ENCODE measurements at places on chromosomes 3 and 15. TPM values are rescaled to one million over a fixed set of nuclear protein-coding genes. Genes with fewer than 3 reads are reported as not detected.
A peak's percentile ranks its signal among the peaks of the same experiment; 100 is the strongest.

C3orf18 gene
- polyA plus RNA-seq: 1.4 TPM

USP50 gene
- not detected for polyA plus RNA-seq

SLC12A8 gene
- 6.9 TPM for polyA plus RNA-seq

DNA sequence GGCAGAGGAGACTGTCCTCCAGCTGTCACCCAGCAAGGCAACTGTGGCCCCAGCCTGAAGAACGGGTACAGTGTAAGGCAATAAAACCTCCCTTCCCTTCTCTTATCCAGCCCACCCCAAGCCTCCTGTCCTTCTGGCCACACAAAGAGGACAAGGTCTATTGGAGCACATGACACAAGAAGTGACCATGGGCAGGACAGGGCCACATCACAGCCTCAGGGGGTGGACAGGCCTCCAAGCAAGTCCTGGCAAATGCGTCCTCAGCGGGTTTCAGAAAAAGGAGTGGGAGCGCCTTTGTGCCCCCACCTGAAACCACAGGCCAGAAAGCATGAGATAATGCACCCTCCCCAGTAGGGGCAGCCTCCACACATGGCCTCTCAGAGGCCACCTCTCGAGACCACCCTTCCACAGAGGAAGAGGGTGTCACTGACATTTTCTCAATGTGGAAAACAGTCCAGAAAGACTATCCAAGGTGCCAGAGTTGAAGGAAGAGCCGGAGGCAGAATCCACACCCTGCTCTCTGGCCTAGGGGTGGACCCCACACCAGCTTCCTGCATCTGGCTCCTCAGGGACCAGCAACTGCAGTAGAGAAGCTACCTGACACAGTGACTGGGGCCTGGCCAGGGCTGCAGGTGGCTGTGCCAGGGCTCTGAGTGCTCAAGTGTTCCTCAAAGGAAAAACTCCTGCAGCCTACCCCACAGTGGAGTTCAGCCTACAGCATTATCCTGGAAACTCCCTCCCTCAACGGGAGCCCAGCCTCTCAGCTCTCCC lies 43.9 kb downstream of the CCDC12 start:
- DNase-seq: no peak

LRRK1 gene
- 6.2 TPM for polyA plus RNA-seq

FBXW12 gene
- not detected for polyA plus RNA-seq

- DNase-seq: no peak
Measured at GRCh38 chr3:109059264-109059663, 58.7 kb downstream of the MORC1 start.

- no peak for DNase-seq
Measured at GRCh38 chr3:105367406-105368213, 901 bp downstream of the ALCAM start.

GRCh38 chr15:40256638-40257235 lies 17.9 kb downstream of the PAK6 start:
- DNase-seq: no peak

GRCh38 chr15:25060472-25060803 lies 105.7 kb downstream of the SNRPN start:
- DNase-seq: no peak

MOBP gene
- not detected for polyA plus RNA-seq

SPINK8 gene
- not detected for polyA plus RNA-seq

SLTM gene
- 31.3 TPM for polyA plus RNA-seq

GRCh38 chr15:32837935-32838334 lies 120.1 kb downstream of the GREM1 start:
- no peak for DNase-seq

DNA sequence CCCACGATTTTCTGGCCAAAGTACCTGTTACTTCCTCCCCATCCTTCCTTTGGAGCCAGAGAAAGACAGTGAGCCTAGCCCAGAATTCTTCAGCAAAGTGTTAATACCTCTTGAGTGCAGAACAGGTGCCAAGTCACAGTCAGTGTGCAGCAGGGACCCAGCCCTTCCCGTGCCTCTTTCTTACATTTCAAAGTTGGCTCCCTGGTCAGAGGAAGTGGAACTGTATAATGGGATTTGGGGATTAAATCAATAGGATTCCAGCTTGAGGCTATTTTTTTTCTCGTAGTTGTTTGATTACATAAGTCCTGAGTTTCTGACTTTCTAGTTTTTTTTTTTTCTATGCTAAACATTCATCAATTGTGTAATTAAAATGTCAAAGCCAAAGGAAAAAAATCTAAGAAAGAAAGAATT lies 52.6 kb upstream of the ABHD10 start:
- no peak for DNase-seq

GRCh38 chr15:66740802-66741201 lies 38.8 kb downstream of the SMAD6 start:
- DNase-seq: no peak

GRCh38 chr3:186221760-186222378 lies 113.0 kb upstream of the ETV5 start:
- DNase-seq: no peak

- DNase-seq: no peak
Measured at GRCh38 chr3:123320221-123320620, 118.5 kb downstream of the SEC22A start.

DNA sequence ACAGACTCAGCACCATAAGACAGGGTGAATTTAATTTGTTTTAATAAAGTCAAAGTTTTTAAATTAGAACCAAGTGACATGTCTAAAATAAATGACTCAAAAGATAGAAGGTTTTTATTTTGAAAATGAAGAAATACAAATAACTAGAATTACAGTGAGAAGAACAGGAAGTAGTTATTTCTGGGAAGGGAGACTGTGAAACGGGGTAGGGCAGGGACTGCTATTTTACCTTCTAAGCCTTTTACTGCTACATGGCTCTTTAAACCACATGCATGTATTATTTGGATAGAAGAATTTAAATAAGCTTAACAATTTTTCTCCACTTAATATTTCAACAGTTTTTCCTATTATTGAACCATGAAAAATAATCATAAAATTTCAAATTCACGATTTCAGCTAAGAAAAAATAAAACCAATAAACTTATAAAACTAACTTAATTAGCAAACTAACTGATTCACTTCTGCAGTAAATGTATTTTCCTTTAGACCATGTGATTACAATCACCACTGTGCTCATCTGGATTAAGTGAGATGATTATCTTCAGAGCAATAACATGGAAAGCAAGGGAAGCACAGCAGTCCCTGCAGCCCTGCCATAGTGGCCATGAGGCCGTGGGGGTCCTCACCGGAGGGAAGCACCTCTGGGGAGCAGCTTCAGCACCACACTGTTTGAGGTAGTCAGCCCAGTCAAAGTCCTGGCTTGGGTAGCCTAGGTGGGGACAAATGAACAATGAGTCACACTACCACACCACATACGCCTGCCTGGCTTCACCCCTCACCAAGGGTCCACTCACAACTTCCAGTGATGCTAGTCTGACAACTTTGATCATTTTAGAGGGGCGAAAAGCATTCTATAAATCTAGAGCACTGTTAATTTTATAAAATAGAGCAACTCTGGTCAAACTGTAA lies 28.3 kb upstream of the STIMATE start:
- DNase-seq: no peak

DNA sequence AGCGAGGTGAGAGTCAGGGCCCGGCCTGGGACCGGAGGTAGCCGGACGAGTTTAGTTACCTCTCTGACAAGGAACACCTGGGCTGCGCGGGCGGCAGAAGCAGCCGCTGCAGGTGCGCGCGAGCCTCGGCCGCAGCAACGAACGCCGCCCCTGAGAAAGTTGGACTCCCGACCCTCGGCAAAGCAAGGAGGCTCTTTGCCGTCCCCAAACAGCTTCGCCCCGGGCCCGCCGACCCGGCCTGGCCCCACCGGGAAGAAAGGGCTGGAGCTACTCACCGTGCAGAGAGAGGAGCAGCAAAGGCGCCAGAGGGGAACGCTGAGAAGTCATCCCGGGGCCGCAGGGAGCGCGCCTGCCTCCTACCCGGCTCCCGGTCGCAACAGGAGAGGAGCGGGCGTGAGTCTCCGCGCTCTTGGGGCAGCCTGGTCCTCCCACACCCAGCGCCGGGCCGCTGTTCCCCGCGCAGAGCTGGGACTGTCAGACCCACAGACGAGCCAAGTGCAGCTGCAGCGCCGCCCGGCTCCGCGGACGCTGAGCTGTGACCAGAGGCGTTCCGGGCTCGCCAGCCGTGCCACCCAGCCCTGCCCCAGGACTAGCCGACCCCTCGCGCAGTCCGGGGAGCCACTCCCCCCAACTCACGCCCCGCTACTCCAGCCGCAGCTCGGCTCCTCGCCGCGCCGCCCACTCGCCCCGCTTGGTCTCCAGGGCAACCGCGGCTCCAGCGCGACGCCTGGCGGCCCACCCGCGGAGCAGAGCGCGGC lies at the start of gene IGSF11:
TSS of gene IGSF11 (minus strand) at position 591 of the 758 bp plus-strand sequence. CDS start at position 327, 264 bp downstream.
- DNase-seq: no peak

DNA sequence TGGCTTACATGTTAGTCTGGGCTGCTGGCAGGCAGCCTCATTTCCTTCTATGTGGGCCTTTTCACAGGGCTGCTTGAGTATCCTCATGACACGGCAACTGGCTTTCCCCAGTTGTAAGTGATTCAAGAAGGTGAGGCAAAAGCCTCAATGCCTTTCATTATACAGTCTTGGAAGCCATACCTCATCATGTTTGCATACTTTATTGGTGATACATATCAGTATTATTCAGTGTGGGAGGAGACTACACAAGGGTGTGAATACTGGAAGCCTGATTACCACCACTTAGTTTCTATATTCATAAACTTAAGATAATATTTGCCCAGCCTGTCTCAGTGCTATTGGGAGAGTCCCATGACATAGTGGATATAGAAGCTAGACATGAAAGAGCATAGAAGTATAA lies 346.8 kb downstream of the SOX2 start:
- DNase-seq: peak; percentile 32

DNA sequence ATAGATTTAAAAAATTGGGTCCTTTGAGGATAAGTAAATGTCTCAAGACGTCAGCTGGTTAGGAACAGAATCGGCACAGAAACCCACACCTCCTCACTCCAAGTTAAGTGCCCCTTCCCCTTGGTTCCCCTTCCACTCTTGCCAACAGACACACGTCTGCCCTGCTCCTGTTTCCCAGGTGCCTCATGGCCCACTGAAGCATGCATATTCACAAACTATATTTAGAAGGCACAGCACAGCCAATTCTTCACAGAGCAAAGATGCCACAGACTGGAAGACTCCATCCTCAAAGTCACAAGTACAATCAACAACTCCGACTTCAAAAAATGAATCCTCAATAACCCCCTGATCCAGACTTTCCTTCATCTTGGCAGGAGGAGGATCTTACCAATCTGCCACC lies 295.4 kb upstream of the NR2F2 start:
- DNase-seq: no peak

- no peak for DNase-seq
Measured at GRCh38 chr3:105960381-105960780, 91.6 kb upstream of the CBLB start.

GRCh38 chr15:66748708-66749035 lies 46.6 kb downstream of the SMAD6 start:
- no peak for DNase-seq

- no peak for DNase-seq
Measured at GRCh38 chr15:77904436-77904821, 173.1 kb downstream of the TBC1D2B start.

- no peak for DNase-seq
Measured at GRCh38 chr15:93019090-93019489, 69.9 kb downstream of the RGMA start.

- no peak for DNase-seq
Measured at GRCh38 chr3:126288314-126288713, 68.9 kb downstream of the KLF15 start.

DNA sequence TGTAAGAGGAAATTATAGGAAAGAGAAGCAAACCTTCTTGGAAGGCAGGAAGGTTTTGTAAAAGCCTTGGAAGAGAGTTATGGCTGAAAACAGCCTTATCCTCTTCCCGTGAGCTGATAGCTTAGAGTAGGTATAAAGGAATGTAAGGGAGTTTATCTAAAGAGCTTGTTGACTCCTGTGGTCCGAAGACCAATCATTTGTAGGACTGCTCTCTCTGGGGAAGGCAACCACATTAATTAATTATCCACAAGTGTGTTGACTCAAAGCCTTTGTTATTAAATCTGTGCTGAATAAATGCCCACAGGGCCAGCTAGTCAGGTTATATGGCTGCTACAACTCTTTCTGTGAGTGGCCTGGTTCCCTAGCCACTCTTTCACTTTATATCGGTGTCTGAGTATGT lies 452.1 kb upstream of the RASGRP1 start:
- DNase-seq: peak; percentile 9

GRCh38 chr15:88835119-88835518 lies 31.9 kb downstream of the ACAN start:
- no peak for DNase-seq

BFSP2 gene
- not detected for polyA plus RNA-seq

GRCh38 chr3:8371085-8371551 lies 130.5 kb upstream of the LMCD1 start:
- DNase-seq: no peak

DNA sequence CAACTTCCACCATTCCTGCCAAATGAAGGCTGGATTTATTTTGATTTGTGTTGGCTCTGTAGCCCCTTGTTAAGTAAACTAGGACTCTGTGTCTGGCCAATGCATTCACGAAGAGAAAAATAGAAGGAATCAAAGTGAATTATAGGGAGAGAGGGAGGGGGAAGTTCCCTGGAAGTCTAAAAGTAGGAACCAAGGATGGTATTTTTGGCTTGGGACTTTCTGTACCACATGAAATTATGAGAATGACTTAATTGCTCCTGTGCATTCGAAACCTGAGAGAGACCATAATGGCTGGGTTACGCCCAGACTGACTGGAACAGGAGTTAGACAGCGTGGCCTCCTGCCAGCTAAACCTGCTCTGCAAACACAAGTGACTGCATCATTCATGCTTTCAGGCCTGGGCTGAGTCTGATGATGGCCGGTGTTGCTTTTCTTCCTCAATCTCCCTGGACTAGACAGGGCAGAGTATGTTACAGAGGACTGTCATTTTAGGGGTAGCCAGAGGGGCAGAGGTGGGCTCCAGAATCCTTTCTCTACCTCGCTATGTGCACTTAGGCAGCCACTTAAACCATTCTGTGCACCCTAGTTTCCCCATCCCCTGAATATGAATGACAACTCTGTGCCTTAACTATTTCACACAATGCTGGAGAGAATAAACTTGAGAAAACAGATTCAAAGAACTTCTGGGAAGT lies 58.9 kb downstream of the MYO1E start:
- DNase-seq: no peak

RHCG gene
- polyA plus RNA-seq: 8.9 TPM

SLCO2A1 gene
- 0.93 TPM for polyA plus RNA-seq

DNA sequence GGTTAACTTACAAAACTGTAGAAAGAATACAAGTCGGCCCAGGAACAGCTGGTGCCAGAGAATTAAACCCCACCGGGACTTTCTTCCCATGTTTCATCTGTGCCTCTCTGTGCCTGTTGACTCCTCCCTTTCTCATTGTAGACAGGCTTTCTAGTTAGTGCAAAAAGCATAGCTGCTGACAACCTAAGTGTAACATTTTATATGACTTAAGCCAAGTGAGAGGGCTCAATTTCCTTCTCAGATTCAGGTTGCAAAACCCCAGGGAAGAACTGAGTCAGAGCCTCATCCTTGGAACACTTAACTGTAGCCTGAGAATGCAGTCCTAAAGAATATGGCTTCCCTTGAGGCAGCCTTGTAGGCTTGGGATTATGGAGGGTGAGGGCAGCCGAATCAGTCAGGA lies 302.5 kb upstream of the AZI2 start:
- DNase-seq: no peak

GRCh38 chr3:129046037-129046731 lies 14.4 kb upstream of the GP9 start:
- DNase-seq: no peak
